A549 treated with AZD2906 at 1 μM for 4 hours (cell line): ENCODE measurements at places on chromosomes 7 and 10. TPM values are rescaled to one million over a fixed set of nuclear protein-coding genes. Genes with fewer than 3 reads are reported as not detected.

The BNIP3 gene
- total RNA-seq = 38.9 to 44.5 TPM (median 43.4 TPM) in 5 replicates

The UBTD1 gene
- 16.7 to 22.3 TPM (median 21.1 TPM) in 5 replicates for total RNA-seq

The ZNF655 gene
- 52.0 to 56.0 TPM (median 53.0 TPM) in 5 replicates for total RNA-seq

The ACTL6B gene
- not detected in 5 replicates for total RNA-seq

The GIMAP2 gene
- not detected in 5 replicates for total RNA-seq

The SFTPA1 gene
- total RNA-seq = not detected in 5 replicates

The SPDYE18 gene
- 0.09 to 0.20 TPM (median 0.12 TPM) in 4 of 5 replicates, not detected in the other for total RNA-seq

The PRTFDC1 gene
- 15.3 to 19.8 TPM (median 16.4 TPM) in 5 replicates for total RNA-seq

The GDF10 gene
- total RNA-seq = 0.03 to 0.08 TPM (median 0.05 TPM) in 5 replicates

The MACC1 gene
- total RNA-seq = not detected in 5 replicates

The CRHR2 gene
- 0.02 to 0.08 TPM in 2 of 5 replicates, not detected in the others for total RNA-seq

The IFIT3 gene
- total RNA-seq = 3.2 to 5.4 TPM (median 3.8 TPM) in 5 replicates

The NPFFR1 gene
- under 0.01 TPM in 1 of 5 replicates, not detected in the others for total RNA-seq

The SLC37A3 gene
- 23.0 to 30.6 TPM (median 26.6 TPM) in 5 replicates for total RNA-seq

The EVX1 gene
- total RNA-seq = 0.09 to 0.22 TPM (median 0.14 TPM) in 5 replicates

The FEZF1 gene
- not detected in 5 replicates for total RNA-seq

The GRM3 gene
- total RNA-seq = not detected in 5 replicates

The GRM8 gene
- total RNA-seq = 0.05 to 0.07 TPM in 2 of 5 replicates, not detected in the others

The SHOC2 gene
- total RNA-seq = 14.8 to 24.3 TPM (median 17.6 TPM) in 5 replicates

The PRKAR1B gene
- 29.1 to 35.7 TPM (median 33.7 TPM) in 5 replicates for total RNA-seq

The SOSTDC1 gene
- total RNA-seq = not detected in 5 replicates

The JAKMIP3 gene
- 0.68 to 1.1 TPM (median 1.00 TPM) in 5 replicates for total RNA-seq

The GFRA1 gene
- 8.8 to 10.2 TPM (median 9.7 TPM) in 5 replicates for total RNA-seq

The KNDC1 gene
- total RNA-seq = 0.74 to 2.0 TPM (median 1.2 TPM) in 5 replicates
